WTC11 (cell line): ENCODE measurements at places on chromosomes 7 and 10. TPM values are rescaled to one million over a fixed set of nuclear protein-coding genes. Genes with fewer than 3 reads are reported as not detected.
A peak's percentile ranks its signal among the peaks of the same experiment; 100 is the strongest.

GRCh38 chr10:100364735-100365391, 17.8 kb downstream of the SCD start:
- H3K4me3 ChIP-seq: no peak overlapping the region
- H3K27ac ChIP-seq: peak overlapping the region; percentile 22
- DNase-seq: no peak
- H3K4me1 ChIP-seq: peaks cover 21% of the 10 kb centered on the region
- no peaks in the 10 kb centered on the region for H3K27me3 ChIP-seq

GRCh38 chr7:31476073-31476745, 37.7 kb upstream of the ITPRID1 start:
- H3K27ac ChIP-seq: no peak overlapping the region
- peaks cover 52% of the 10 kb centered on the region for H3K4me1 ChIP-seq
- no peak for DNase-seq
- H3K4me3 ChIP-seq: no peak overlapping the region
- H3K36me3 ChIP-seq: no peaks in the 10 kb centered on the region

GRCh38 chr10:109895095-109895818, 28.1 kb downstream of the XPNPEP1 start:
- H3K27ac ChIP-seq: peak overlapping the region; percentile 19
- no peak overlapping the region for H3K4me3 ChIP-seq
- peaks cover 37% of the 10 kb centered on the region for H3K4me1 ChIP-seq
- peaks cover 33% of the 10 kb centered on the region for H3K36me3 ChIP-seq
- no peaks in the 10 kb centered on the region for H3K27me3 ChIP-seq

- no peaks in the 10 kb centered on the region for H3K36me3 ChIP-seq
- H3K27me3 ChIP-seq: no peaks in the 10 kb centered on the region
These were observed 432.7 kb upstream of the VSTM2A start for GRCh38 chr7:54109501-54109900.

Gene UNCX
- total RNA-seq: not detected in 3 replicates
